OCI-LY7 (cell line): ENCODE measurements at places on chromosomes 6 and 20. TPM values are rescaled to one million over a fixed set of nuclear protein-coding genes. Genes with fewer than 3 reads are reported as not detected.

DNA sequence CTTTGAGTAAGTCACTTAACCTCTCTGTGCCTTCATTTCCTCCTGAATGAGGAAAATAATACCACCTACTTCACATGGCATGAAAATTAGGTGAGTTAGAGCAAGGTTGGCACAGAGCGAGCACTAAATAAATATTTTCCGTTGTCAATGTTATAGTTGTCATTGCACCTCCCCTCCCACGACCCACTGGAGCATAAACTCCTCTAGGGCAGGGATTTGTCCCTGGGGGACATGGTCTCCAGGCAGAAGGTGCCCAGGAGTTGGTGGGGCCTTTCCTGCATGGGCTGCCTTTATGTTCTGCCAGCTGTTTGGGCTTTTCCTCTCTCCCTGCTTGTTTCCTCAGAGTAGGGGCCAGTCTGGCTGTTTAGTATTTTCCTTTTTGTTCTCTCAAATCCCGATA lies 1.3 kb upstream of the ANGPT4 start:
- no peak for DNase-seq

GRCh38 chr20:18694071-18694470 lies 106.2 kb downstream of the DTD1 start:
- DNase-seq, result no peak

The GMPR gene
- total RNA-seq, result not detected in 2 replicates

The ZNF165 gene
- total RNA-seq, result 3.1 and 3.2 TPM in 2 replicates

DNA sequence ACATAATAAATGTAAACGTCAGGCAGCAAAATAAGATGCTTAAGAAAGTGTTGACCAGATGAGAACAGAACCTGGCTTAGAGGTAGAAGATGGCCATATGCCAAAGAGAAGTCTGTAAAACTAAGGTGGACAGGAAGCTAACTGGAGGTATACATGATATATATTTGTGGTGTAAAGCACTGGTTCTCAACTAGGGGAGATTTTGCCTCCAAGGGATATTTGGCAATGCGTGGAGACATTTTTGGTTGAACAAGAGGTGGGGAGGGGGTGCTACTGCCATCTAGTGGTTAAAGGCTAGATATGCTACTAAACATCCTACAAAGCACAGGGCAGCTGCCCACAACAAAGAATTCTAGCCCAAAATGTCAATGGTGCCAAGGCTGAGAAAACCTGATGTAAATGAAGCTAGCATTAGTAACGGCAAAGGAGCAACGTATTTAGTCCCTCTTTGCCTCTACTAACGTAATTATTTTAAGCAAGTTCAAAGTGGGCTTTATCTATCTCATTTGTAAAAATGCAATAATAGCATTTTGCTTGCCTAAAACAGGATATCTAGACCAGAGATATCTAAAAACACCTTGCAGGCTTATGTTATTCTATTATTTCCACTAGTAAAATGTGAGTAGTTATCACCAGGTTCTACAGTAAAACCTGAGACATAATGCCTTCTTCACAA lies 182.6 kb downstream of the RNGTT start:
- peak; percentile 89 for DNase-seq

The RAD21L1 gene
- total RNA-seq, result not detected in 2 replicates

DNA sequence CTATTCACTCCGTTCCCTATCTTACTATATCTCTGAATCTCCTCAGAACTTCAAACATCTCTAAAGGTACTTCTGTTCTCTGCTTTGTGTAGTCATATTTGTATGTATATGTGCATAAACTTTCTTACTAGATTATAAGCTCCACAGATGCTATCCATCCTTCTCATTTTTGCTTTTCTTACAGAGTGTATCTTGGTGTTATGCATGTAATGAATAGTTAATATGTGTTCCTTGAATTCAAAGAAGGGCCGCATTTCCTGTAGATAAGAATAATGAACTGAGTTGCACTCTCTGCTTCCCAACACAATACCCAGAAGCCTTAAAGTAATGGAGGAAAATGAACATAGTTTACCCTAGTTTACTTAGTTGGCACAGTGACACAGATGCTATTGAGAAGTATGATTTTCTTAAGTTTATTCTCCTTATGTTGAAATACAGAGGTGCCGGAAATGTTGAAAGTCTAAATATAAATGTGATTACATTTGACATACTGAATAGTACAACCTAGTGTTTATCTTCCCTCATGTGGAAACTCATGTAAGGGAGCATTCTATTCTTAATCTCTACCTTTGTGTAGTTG lies 6.0 kb downstream of the NUS1 start:
- DNase-seq, result no peak

GRCh38 chr6:150987371-150987828 lies 121.9 kb downstream of the MTHFD1L start:
- DNase-seq, result no peak

DNA sequence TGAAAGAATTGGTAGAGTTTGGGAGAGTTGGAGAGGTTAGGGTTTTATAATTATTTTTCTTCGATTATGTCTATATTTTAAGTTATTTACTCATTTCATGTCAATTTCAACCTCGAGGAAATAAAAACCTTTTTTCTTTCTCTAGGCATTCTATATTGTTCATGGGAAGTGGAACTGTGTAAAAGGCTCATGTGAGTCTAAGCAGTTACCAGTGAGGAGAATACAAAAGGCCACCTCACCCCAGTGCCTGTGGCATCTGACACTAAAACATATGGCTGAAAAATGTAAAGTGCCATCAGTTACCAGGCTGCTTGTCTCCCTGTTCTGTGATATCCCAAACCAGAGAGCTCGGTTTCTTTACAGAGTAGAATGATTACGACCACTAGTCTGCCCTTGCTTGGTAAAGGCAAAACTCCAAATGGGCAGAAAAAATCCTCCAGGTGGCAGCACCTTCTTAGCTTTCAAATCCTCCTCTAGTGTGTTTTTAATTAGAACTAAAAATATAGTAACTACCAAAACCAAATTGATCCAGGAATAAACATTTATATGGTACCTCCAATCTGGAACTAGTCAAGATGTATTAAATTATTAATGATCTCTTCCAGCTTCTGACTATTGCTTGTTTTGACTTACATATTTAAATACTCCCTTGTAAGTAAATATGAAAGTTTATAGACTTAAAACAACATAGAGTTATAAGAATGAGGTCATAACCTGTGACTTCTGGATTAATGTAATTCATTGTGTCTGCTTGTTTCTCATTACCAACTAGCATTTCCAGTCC lies 122.6 kb upstream of the MCHR2 start:
- DNase-seq, result peak; percentile 44

The STMN3 gene
- total RNA-seq, result 6.7 and 7.5 TPM in 2 replicates

- no peak for DNase-seq
These were observed 142.4 kb downstream of the GMDS start for GRCh38 chr6:2102966-2103365.

The KHDC1 gene
- total RNA-seq, result 22.3 and 22.6 TPM in 2 replicates

DNA sequence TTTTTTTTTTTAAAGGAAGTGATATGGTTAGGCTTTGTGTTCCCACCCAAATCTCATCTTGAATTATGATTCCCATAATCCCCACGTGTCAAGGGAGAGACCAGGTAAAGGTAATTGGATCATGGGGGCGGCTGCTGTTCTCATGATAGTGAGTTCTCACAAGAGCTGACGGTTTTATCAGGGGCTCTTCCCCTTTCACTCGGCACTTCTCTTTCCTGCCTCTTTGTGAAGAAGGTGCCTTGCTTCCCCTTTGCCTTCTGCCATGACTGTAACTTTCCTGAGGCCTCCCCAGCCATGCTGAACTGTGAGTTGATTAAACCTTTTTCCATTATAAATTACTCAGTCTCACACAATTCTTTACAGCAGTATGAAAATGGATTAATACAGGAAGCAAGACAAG lies 64.3 kb downstream of the ZFP64 start:
- DNase-seq, result peak; percentile 3

DNA sequence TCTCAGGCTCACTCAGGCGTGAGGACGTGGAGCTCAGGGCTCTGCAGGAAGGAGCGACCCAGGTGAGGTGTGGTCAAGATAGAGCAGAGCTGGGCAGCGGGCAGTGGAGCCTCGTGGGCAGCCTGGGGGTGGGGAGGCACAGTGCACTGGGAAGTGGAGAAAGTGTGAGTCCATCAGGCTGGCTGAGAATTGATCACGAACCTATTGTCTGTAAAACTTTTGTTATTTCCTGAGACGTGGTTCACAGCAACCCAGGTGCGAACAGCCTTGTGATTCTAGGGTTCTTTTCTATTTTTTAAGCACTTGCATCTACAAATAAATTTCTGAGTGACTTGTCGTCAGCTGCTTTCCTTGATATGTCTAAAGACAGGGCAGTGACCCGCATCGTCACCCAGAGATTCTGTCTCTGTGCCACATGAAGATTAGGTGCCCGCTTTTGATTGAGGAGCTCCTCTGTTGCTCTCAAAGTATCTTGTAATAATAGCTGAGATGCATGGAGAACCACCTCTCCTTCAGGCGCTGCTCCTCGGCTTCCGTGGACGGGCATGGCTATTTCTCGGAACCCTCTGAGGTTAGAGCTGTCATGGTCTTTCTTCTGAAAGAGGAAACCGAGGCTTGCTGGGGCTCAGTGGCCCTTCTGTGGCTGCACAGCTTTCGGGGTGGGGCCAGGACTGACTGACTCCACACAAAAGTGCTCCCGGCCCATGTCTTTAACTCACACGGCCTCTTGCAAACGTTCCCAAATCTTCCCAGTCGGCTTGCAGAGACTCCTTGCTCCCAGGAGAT lies 662 bp upstream of the CCR6 start:
- DNase-seq, result peak; percentile 64

GRCh38 chr6:126170978-126171382 lies 168.9 kb upstream of the CENPW start:
- DNase-seq, result peak; percentile 61

DNA sequence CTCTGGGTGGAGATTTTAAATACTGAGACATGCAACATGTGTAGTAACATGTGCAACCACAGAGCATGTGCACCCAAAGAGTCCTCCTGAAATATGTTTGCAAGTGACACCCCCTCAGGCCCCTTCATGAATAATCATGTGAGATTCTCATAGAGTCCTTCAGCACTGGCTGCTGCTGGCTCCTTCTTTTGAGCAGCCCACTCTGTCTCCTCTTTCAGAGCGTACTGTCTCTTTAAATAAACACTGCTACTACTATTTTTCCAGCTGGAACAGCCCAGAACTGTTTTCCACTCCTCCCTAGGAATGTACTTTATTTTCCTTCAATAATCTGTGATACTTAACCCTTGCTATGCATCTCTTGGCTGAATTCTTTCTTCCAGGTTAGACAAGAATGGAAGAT lies 42.0 kb downstream of the HLA-DRB5 start:
- DNase-seq, result no peak

The AFDN gene
- total RNA-seq, result 68.8 and 71.6 TPM in 2 replicates

DNA sequence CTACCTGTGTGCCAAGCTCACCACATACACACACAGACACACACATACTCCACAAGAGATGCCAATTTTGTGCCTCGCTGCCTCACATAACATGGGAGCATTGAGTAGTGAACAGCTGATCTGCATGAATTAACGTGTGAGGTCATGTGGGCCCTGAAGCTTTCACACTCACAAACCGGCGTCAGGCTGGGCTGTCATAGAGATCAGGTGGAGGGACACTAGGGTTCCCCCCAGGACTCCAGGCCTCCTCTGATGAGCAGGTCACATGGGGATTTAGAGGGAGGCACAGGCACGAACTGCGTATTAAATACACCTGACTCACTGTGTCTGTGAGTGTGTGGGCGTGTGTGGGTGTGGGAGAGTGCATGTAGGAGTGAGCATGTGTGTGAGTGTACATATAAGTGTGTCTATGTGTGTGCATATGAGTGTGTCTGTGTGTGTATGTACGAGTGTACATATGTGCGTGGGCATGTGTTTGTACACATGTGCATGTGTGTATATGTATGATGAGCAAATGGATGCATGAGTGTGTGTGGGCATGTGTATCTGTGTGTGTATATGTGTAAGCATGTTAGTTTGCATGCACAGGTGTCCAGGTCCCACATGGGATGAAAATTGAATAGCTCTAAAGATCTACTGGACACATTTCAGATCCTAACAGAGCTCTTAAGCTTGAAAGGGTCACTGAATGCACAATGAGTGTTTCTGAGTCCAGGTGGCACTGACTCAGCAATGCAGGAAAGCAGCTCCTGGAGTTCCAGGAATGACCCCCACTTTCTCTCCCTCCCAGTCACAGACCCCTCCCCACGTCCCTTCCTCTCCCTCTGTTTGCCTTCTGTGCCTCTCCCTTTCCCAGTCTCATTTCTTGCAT lies 336.6 kb downstream of the PREX1 start:
- no peak for DNase-seq

DNA sequence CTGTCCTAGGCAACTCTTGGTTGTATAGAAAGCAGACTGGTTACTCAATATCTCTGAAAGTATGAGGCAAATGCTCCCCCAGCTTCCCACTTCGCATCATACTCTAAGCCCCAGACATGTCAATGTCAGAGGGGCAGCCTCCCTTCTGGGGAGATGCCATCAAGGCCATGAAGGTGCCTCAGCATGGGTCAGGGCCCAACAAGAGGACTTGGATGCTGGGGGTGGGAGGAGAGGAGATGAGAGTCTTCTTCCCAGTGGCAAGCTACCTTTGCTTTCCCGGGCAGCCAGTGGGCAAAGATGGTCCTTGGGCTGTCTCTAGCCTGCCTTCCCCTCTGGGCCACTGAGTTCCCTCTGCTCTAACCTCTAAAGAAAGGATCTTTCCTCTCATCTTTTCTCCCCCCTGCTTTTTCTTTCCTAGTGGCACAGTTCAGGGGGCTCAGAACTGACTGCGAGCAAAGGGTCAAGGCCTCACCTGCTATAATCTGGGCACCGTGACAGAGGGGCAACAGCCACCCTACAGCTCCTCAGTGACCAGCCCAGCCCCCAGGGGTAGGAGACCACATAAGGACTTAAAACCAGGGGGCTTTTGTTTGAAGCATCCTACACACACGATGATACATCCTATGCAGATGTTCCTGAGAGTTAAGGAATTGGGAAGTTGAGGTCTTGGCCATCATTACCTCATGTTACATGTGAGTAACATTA lies 26.2 kb downstream of the MOCS1 start:
- no peak for DNase-seq

The BCKDHB gene
- total RNA-seq, result 25.7 and 31.7 TPM in 2 replicates

The PNLDC1 gene
- not detected in 2 replicates for total RNA-seq

GRCh38 chr6:150458579-150458978 lies 89.8 kb downstream of the IYD start:
- DNase-seq, result no peak

- DNase-seq, result no peak
These were observed 251.6 kb downstream of the ERMARD start for GRCh38 chr6:170003027-170003426.

- no peak for DNase-seq
These were observed 11.5 kb upstream of the TENT5A start for GRCh38 chr6:81763968-81764367.

The ESR1 gene
- not detected in 2 replicates for total RNA-seq

The NOX3 gene
- total RNA-seq, result not detected in 2 replicates

GRCh38 chr6:119661628-119662027 lies 312.1 kb upstream of the MAN1A1 start:
- DNase-seq, result no peak

GRCh38 chr6:27174958-27175357 lies 72.5 kb upstream of the PRSS16 start:
- no peak for DNase-seq

The UBE2V1 gene
- total RNA-seq, result 143 and 161 TPM in 2 replicates
